ENCODE measurements at places on chromosomes 13 and 19.

GRCh38 chr19:1076951-1077350 is 10.0 kb downstream of the ARHGAP45 start:
- H3K36me3 ChIP-seq = peaks cover 85% of the 10 kb centered on the region
- H3K27me3 ChIP-seq = no peaks in the 10 kb centered on the region
- peaks cover 73% of the 10 kb centered on the region for H3K4me1 ChIP-seq

- no peak for DNase-seq
- peaks cover 3% of the 10 kb centered on the region for H3K4me1 ChIP-seq
- no peak overlapping the region for H3K4me3 ChIP-seq
- peaks cover 44% of the 10 kb centered on the region for H3K27me3 ChIP-seq
- no peaks in the 10 kb centered on the region for H3K36me3 ChIP-seq
These were observed 5.6 kb downstream of the ATP8A2 start for GRCh38 chr13:25377244-25377962.

DNA sequence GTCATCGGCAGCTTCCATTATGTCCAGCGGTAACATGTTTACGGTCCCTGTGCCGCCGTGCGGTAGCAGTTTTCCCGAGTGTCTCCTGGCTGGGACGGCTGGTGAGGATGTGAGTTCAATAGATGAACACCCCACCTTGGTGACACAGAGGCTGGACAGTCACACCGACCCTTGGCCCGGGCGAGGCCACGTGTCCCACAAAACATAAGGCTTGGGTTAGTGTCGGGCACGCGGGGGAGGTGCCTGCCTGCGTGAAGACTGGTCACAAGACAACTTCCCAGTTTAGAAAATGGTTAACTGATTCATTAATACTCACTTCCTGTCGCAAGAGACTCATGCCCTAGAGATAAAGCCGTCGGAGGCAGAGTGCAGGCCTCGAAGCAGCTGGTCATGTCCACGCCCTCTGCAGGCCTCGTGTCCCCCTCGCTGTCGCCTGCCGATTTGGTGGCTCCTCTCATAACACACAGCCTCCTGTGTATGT is 17.2 kb downstream of the RASA3 start:
- peaks cover 30% of the 10 kb centered on the region for H3K36me3 ChIP-seq
- peak overlapping the region; percentile 21 for H3K4me3 ChIP-seq
- no peaks in the 10 kb centered on the region for H3K27me3 ChIP-seq
- peak; percentile 53 for DNase-seq

GRCh38 chr13:110985541-110985940 is 70.7 kb upstream of the ANKRD10 start:
- H3K27me3 ChIP-seq = peaks cover 61% of the 10 kb centered on the region
- H3K27ac ChIP-seq = no peak overlapping the region
- DNase-seq = no peak
- H3K36me3 ChIP-seq = no peaks in the 10 kb centered on the region

DNA sequence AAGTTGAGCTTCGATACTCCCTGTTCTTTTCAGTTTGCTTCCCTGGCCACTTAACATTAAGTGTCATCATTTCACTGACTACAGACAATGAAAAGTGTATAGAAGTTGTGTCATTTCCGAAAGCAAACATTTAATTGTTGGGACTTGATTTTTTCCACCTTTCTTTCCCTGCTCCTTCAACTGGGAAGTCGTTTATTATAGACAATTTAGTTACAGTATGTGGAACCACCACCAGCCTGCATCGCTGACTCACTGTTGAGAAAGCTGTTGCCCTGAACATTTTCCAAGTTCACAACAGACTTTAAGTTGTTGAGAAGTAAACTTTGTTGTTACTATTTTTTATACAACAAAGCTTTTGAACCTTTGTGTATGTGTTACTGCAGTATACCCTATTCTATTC is 788.4 kb upstream of the PRR20A start:
- H3K36me3 ChIP-seq = no peaks in the 10 kb centered on the region
- no peak for DNase-seq
- no peaks in the 10 kb centered on the region for H3K27me3 ChIP-seq
- no peak overlapping the region for H3K27ac ChIP-seq

DNA sequence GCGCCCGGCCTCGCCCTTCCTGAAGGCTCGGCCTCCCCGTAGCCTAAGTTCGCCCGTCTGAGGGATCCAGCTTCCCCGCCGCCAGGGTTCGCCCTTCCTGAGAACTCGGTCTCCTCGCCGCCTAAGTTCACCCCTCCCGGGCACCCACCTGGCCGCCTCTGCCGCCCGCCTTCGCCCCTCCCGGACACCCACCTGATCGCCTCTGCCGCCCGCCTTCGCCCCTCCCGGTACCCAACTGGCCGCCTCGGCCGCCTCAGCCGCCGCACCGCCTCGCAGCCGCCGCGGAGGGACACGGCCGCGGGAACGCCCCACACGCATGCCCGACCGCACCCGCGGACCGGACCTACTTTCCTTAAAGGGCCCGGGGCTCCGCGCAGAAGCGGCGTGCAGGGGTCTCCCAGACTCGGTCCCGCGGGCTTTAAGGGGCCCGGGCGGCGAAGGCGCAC is at the start of gene MOB3A:
Gene MOB3A (minus strand): TSS at position 293 of the 446 bp plus-strand sequence. CDS start 17,766 bp downstream, outside the sequence.
- H3K27ac ChIP-seq = peak within 1 kb of the TSS; percentile 96
- H3K4me1 ChIP-seq = peaks cover 44% of the 10 kb centered on the region
- H3K36me3 ChIP-seq = peaks cover 50% of the 10 kb centered on the region
- no peak for DNase-seq
- no peaks in the 10 kb centered on the region for H3K27me3 ChIP-seq

GRCh38 chr19:57321751-57322150 is 1.5 kb downstream of the ZNF543 start:
- H3K36me3 ChIP-seq = peaks cover 72% of the 10 kb centered on the region
- no peak overlapping the region for H3K27ac ChIP-seq
- peak overlapping the region; percentile 84 for H3K4me3 ChIP-seq
- peaks cover 27% of the 10 kb centered on the region for H3K4me1 ChIP-seq
- DNase-seq = no peak
- H3K27me3 ChIP-seq = peaks cover 14% of the 10 kb centered on the region

GRCh38 chr13:37665420-37665819 is 66.9 kb upstream of the POSTN start:
- no peaks in the 10 kb centered on the region for H3K36me3 ChIP-seq
- H3K4me3 ChIP-seq = no peak overlapping the region
- no peak for DNase-seq
- no peaks in the 10 kb centered on the region for H3K4me1 ChIP-seq

- H3K27me3 ChIP-seq = peaks cover 69% of the 10 kb centered on the region
- no peak for DNase-seq
- no peak overlapping the region for H3K4me3 ChIP-seq
- H3K36me3 ChIP-seq = no peaks in the 10 kb centered on the region
These were observed 2.4 kb downstream of the NCAN start for GRCh38 chr19:19214159-19214490.

DNA sequence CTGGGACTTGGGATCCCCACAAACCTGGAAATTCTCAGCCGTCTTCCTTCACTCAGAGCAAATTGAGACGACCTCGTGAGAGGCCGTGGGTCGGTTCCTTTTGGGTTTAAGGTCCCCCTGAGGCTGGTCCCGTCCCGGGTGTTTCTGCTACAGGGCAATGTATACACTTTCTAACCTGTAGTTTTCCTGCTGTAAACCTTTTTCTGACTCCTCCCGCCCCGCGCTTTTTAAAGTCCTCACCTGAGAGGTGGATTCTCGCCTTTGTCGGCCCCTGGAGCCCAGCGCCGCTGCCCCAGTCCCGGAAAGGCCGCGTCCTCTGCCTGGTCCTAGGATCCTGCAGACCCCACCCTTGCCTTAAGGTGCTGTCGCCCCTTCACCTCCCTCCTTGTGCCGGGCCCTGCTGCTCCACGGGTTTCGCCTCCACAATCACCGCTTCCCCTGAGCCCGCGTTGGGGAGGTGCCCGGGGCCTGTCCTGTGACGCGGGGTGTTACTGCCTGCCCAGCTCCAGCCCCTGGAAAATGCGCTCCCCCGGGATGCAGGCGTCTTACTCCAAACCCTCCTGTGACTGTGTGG is 391 bp downstream of the ZNF761 start:
- peak overlapping the region; percentile 95 for H3K27ac ChIP-seq
- H3K27me3 ChIP-seq = no peaks in the 10 kb centered on the region
- peak; percentile 60 for DNase-seq
- peak overlapping the region; percentile 95 for H3K4me3 ChIP-seq
- peaks cover 36% of the 10 kb centered on the region for H3K4me1 ChIP-seq
- H3K36me3 ChIP-seq = peaks cover 54% of the 10 kb centered on the region

- no peaks in the 10 kb centered on the region for H3K27me3 ChIP-seq
- DNase-seq = no peak
- peaks cover 88% of the 10 kb centered on the region for H3K4me1 ChIP-seq
- H3K36me3 ChIP-seq = no peaks in the 10 kb centered on the region
- peak overlapping the region; percentile 85 for H3K27ac ChIP-seq
- H3K4me3 ChIP-seq = peak overlapping the region; percentile 8
These were observed 30.8 kb upstream of the NDFIP2 start for GRCh38 chr13:79450110-79450509.

- no peak for DNase-seq
- H3K4me3 ChIP-seq = no peak overlapping the region
- H3K27ac ChIP-seq = no peak overlapping the region
- peaks cover 20% of the 10 kb centered on the region for H3K4me1 ChIP-seq
These were observed 3.4 kb downstream of the LAIR2 start for GRCh38 chr19:54506079-54506478.

DNA sequence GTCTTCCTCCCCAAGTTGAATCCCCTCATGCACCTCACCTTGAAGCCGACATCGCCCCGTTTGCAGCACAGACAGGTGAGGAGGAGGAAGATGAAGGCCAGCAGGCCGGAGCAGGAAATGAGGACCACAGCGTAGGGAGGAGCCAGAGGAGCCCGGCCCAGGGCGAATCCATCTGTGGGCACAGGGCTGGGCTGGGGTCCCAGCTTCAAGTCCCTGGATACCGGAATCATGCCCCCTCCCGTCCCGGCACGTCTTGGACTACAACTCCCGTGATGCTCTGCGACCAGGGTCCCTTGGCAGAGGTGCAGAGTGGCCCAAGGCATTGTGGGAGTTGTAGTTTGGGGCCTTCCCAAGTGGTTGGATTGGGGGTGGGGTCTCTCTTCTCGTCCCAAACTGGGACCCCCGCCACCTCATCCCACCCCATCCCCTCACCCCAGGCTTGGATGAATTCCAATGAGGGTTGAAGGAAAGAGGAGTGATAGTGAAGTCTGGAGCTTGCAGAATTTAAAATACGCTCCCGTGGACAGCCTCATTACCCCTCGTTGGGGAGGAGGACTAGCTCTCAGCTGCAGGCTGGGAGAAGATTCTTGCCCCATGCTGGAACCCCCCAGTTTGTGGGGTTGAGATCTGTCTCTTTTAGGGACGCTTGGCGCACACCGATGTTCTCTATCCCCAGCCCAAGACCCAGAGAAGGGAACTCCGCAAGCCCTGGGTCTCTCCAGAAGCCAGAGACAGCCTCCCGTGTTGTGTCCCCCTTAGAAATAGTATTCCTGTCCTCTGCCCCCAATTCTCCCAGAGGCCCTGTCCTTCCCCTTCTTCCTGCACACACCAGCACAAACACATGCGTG is 990 bp downstream of the LMTK3 start:
- no peaks in the 10 kb centered on the region for H3K27me3 ChIP-seq
- H3K27ac ChIP-seq = peak overlapping the region; percentile 71
- peak; percentile 86 for DNase-seq
- peak overlapping the region; percentile 81 for H3K4me3 ChIP-seq
- H3K4me1 ChIP-seq = peaks cover 18% of the 10 kb centered on the region

- peaks cover 94% of the 10 kb centered on the region for H3K36me3 ChIP-seq
- no peaks in the 10 kb centered on the region for H3K27me3 ChIP-seq
- no peak overlapping the region for H3K4me3 ChIP-seq
- peak overlapping the region; percentile 30 for H3K27ac ChIP-seq
These were observed 53.8 kb downstream of the EPS15L1 start for GRCh38 chr19:16417660-16418596.

DNA sequence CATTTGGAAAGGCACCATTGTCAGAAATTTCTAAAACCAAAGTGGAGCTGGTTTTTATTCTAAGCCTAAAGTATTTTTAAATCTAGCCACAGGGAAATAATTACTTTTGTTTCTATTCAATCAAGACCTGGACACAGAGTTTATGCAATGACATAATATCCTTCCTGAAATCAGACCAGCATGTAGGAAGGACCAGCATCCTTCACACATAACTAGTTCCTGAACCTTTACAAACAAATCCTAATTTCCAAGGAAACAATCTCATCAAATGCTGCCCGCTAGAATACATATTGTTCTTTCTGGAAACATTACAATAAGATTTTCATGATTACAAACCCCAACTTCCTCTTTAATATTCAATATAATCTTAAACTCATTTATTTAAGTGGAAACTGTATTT is 1.5 kb downstream of the STARD13 start:
- no peak overlapping the region for H3K27ac ChIP-seq
- H3K36me3 ChIP-seq = no peaks in the 10 kb centered on the region
- no peak overlapping the region for H3K4me3 ChIP-seq
- no peak for DNase-seq
- H3K4me1 ChIP-seq = peaks cover 18% of the 10 kb centered on the region
- H3K27me3 ChIP-seq = peaks cover 63% of the 10 kb centered on the region

DNA sequence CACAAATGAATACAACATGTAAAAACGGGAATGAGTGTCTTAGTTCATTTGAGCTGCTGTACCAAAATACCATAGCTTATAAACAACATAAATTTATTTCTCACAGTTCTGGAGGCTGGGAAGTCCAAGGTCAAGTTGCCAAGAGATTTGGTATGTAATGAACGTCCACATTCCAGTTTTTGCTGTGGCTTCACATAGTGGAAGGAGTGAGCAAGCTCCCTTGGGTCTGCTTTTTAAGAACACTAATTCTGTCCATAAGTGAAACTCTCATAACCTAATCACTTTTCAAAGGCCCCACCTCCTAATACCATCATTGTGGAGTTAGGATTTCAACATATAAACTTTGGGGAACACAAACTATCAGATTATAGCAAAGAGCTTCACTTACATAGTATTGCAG is 1189.6 kb downstream of the PCDH9 start:
- H3K36me3 ChIP-seq = no peaks in the 10 kb centered on the region
- no peak for DNase-seq
- no peak overlapping the region for H3K4me3 ChIP-seq
- no peaks in the 10 kb centered on the region for H3K27me3 ChIP-seq
- H3K27ac ChIP-seq = no peak overlapping the region

- H3K27me3 ChIP-seq = peaks cover 5% of the 10 kb centered on the region
- peaks cover 21% of the 10 kb centered on the region for H3K36me3 ChIP-seq
- DNase-seq = no peak
- peaks cover 46% of the 10 kb centered on the region for H3K4me1 ChIP-seq
These were observed 5.0 kb upstream of the EML2 start for GRCh38 chr19:45643927-45644771.

DNA sequence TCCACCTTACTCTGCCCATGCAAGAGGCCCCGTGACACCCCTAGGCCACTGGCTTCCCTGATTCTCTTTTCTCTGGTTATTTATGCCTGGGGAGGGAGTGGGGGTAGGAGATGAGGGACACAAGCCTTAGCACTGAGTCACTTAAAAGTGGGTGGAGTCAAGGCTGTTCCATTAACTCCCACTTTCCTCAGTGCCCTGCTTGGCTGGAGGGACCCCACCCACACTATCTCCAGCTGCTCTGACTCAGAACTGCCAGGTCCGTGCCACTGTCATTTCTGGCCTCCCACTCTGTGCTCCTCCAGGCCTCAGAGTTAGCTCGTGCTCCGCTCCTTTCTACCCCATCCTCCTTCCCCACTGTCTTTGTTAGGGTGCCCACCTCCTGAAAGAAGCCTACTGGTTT is 113.4 kb upstream of the UQCRFS1 start:
- H3K36me3 ChIP-seq = no peaks in the 10 kb centered on the region
- DNase-seq = no peak
- no peaks in the 10 kb centered on the region for H3K27me3 ChIP-seq
- H3K27ac ChIP-seq = no peak overlapping the region

All from activated T-cell treated with anti-CD3 and anti-CD28 coated beads, Interleukin-2, amount 50 U/mL, for 24 hours (primary cell).